ENCODE measurements at places on chromosomes 1 and 21. TPM values are rescaled to one million over a fixed set of nuclear protein-coding genes. Genes with fewer than 3 reads are reported as not detected.

- DNase-seq: no peak
Observed at GRCh38 chr1:233627376-233627775, 13.5 kb downstream of the KCNK1 start.

DNA sequence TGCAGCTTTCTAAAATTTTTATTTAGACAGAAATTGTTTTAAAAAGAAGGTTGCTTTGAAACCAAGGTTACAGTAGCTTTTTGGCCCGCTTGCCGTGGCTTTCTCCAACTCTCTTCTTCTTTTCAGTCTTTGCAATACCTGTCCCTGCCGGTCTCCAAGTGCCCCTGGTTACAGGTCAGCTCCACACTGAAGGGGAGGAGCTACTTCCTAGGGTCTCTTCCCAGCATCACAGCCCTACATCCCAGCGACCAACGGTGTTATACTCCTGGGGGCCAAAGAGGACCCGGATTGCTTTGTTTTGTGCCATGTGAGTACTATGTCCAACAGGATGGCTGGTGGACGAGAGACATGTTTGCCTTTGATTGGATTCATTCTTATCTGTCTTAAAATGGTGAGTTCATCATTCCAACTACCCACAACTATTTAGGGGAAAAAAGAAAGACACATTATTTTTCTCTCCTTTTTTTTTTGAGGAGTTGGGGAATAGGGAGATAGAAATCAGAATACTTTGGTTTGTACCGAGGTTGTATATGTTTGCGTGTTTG is at the start of gene FNDC7:
FNDC7 (plus strand) TSS at position 303 of the 545 bp plus-strand sequence; CDS start at position 329, 26 bp downstream.
- DNase-seq: no peak

GRCh38 chr1:24708938-24709337 is 36.3 kb upstream of the CLIC4 start:
- DNase-seq: no peak

DNA sequence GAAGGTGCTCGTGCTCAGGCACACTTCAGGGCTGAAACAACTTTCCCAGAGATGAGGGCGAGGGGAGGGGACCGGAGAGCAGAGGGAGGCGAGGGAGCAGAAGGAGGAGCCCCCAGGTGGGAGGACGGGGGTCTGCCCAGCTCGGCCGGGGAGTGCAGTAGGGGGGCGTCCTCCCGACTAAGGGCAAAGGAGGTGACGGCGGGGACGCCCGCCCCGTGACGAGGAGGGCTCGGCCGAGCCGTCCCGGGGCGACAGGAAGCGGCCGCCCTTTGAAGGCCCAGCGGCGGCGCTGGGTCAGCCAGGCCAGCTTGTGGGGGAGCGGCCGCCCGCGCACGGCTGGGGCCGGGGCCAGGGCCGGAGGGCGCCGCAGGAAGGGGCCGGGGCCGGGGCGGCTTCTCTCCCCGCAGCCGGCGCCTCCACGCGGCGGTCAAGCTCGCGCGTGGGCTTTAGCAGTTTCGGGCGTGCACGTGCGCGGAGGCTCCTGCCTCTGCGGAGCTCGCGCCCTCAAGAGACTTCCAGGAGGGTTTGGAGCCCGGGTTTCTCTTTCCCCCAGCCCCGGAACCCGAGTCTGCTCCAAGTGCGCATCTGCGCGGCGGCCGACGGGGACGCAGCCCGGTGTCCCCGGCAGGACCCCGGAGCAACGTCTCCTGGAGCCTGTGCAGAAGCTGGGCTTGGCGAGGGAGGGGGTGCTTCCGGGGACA is 100.8 kb upstream of the SLC45A1 start:
- peak; percentile 44 for DNase-seq

DNA sequence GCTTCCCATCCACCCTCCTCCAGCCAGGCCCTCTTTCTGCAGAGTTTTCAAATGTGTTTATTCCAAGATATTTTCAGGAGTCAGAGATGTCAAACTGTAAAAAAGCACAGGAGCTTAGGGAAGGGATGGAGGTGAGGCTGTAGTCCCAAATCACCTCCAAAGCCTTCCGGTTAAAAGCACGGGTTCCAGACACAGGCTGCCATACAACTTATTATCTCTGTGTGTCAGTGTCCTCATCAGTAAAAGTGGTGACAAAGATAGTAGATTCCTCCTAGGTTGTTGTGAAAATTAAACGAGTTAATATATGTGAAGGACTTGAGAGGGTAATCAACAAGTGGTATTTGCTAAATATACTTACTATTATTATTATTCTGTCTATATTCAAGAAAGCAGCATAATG is 15.1 kb downstream of the S100A7A start:
- no peak for DNase-seq

GRCh38 chr1:83546874-83547273 is 452.1 kb downstream of the TTLL7 start:
- DNase-seq: peak; percentile 2

- no peak for DNase-seq
Observed at GRCh38 chr21:46120301-46121285, 22.7 kb downstream of the COL6A2 start.

GRCh38 chr1:201088395-201088794 is 23.8 kb downstream of the CACNA1S start:
- DNase-seq: no peak

DNA sequence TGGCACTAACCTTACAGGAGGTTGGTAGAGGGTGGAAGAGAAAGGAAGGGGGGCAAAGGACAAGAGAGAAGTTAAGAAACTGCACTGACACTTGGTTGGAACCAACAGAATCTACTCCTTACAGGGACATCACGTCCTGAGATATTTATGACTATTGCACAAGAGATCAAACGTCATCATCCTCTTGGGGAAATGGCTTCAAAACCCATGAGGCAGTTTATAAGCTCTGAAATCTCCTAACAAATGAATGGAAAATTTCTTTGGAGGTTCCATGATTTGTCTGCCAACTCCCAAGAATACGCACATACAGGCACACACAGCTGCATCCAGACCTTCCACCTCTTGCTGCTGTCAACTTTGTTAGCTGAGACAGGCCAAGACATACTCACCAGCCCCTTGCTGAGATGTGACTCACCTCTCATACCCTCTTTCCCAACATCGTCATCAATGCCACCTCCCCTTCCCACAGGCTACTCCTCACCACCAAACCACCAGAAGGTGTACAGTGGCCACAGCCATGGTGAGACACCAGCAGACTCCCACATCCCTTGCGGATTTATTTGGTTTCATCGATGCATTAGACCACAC is 135.5 kb downstream of the SETD4 start:
- peak; percentile 90 for DNase-seq

DNA sequence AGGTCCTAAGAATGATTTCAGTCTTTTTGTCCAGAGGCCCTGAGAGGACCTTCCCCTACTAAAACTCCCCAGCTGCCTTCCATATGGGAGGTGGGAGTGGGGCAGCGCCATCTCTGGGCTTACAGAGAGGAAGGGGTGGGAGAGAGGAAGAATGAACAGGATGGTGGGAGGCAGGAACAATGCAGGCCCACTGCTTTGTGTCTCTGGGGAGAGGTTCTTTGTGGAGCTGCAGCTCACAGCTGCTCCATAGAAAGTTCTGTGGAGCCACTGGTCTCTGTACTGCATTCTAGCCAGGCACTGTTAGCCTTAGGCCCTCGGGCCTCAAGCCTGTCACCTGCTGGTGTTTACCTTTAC is 43.6 kb upstream of the A3GALT2 start:
- DNase-seq: no peak

DNA sequence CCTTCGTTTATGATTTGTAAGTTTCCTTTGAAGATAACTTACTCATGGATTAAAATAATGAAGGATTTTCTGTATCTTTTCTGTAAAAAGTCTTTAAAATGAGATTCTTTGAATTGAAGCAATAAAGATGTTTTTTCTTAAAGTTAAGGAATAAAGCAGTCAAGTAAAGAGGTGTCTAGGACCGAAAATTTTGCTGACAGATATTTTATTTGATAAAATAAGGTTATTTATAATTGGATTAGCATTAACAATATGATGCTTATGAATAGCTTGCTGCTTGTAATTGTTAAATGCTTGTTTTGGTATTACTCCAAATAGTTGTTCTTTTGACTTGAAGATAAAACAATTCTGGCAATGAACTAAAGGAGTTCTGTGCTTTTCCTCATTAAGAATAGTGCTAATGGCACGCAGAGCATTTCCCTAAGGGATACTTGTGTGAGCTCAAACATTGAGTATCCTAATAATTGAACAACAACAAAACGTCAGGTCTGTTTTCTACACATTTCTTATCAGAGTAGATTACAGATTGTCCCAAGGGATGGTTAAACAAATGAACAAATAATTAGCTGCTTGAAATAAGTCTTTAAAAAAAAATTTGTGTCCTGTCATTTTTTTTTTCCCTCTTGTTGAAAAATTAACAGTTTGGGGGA is 16.6 kb downstream of the TSNAX start:
- no peak for DNase-seq

DNA sequence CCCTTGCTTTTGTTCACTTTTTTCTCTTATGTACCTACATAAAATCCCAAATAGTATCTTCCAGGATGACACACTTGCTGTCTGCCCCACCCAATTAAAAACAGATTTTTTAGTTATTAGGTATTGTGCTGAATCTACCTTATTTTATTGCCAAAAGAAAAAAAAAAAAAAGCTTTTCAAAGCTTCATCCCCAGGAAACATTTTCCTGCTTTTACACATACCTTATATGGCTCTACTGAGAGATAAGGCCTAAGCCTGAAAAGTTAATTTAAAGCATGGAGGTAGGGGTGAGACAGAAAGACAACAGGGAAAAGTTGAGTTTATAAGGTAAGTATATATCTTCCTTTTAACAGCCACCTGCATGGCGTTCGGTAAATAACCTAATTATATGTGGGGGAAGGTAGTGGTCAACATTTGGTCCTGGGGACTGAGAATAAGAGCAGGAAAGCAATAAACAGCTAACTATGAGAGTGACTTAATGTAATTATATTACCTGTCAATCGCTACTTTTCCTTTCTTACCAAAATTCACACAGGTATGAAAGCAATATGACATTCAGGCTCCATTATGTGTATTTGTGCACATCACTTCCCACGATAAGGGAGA is 54.6 kb upstream of the BOLA1 start:
- no peak for DNase-seq

GRCh38 chr1:96524100-96524499 is 197.5 kb upstream of the PTBP2 start:
- DNase-seq: no peak

- DNase-seq: no peak
Observed at GRCh38 chr1:4027008-4027407, 126.9 kb upstream of the C1orf174 start.

- DNase-seq: peak; percentile 89
Observed at GRCh38 chr1:99465176-99465900, 180.6 kb upstream of the PALMD start.

Gene GBP1
- 88.3 TPM for total RNA-seq

Gene OR10J1
- total RNA-seq: not detected

Gene SPRR1B
- not detected for total RNA-seq

Gene LHX8
- total RNA-seq: not detected

All from fibroblast of villous mesenchyme (primary cell).